ENCODE measurements at places on chromosomes 7 and 10.

GRCh38 chr7:92115821-92116220 lies 18.5 kb downstream of the CYP51A1 start:
- no peak for DNase-seq

DNA sequence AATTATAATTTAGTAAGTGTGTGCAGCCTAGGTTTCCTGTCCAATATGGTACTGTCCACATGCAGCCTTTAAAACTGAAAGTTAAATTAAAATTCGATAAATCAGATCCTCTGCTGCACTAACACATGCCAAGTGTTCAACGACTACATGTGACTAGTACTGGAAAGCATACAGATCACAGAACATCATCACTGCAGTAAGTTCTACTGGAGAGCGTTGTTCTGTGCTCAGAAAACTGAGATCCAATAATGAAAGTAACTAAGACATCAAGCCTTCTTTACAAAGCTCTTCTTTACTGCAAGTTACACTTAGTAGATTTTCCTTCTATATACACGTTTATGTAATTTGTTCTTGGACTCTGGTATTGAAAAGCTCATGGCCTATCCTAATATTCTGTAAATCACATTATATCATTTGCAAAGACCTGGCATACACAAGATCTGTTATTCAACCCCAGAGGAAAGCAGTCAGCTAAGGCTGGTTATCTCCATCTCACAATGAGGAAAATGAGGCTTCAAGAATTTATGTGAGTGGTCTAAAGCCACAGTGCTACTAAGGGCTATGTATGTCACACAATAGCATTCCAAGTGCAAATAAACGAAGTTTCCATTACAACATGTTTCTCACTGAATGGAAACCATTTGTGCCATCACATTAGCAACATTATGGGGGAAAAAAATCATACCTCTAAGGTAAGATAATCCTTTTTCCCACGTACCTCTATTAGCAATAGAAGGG lies 77.6 kb downstream of the VPS41 start:
- DNase-seq = no peak

DNA sequence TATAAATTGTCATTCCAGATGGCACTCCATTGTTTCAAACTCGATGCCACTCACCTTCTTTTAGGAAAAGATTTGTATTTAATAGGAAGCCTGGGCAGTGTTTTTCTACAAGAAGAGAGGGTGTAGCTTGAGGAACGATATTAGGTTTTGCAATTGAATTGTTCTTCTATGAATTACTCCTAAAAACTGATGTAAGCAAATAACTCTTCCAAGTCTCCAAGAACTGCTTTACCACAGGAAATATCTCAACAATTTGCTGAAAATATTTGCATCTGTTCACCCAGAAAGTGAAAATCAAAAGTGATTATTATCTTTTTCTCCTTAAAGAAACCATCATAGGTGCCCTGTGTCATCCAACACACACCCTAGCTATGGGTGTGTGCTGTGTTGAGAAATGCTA lies 261.3 kb upstream of the MEOX2 start:
- no peak for DNase-seq

DNA sequence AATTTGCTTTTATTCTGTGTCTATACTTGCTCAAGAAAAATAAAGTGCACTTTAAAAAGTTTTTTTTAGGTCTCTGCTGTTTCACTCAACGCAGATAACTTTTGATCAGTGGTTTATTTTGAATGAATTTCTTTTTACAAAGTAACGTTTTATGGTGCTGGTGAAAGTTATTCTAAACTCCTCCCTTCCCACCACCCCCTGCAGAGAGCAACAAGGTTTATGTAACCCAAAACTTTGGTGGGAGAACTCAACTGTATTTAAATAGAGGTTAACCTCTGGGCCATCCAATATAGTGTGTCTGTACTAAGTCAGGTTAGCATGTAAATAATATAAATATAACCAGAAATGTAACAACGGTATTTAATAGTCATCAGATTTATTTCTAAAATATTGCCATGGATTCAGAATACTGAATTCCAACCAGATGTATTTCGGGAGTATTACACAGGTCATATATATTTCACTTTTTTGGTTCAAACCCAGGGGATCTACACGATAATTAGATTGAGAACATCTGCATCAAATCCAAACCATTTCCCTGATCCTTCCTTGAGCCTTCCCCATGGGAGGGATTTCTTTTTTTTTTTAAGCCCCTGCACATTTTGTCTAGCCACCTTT lies 3.9 kb upstream of the CUX1 start:
- no peak for DNase-seq

DNA sequence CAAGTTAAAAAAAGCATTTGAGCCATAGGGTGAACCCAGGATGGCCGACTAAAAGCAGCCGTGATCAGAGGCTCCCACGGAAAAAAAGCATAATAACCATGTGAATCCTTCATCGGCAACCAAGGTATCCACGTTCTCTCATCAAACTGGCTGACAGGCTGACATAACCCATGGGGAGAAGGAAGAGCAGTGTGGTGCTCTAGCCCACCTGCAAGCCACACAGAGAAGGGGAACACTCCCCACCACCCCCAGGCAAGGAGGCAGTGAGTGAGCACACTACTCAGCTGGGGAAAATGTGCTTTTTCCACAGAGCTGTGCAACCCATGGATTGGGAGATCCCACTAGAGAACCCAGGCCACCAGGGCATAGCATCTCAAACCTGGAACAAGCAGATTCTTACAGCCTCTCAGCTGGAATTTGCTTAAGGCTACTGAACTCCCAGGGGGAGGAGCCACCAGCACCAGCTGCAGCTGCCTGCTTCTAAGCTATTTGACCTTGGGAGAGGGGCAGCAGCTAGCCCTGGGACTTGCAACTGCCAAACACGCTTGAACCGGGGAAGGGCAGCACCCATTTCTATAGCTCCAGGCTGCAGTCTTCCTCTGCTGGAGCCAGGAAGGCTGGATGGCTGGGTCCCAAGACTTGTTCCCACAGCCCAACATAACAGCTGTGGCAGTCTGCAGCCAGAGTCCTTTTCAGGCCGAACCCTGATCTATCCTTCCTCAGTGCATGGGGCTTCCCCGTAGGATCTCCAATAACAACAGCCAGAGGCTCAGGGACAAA lies 178.2 kb upstream of the NRG3 start:
- DNase-seq = no peak

DNA sequence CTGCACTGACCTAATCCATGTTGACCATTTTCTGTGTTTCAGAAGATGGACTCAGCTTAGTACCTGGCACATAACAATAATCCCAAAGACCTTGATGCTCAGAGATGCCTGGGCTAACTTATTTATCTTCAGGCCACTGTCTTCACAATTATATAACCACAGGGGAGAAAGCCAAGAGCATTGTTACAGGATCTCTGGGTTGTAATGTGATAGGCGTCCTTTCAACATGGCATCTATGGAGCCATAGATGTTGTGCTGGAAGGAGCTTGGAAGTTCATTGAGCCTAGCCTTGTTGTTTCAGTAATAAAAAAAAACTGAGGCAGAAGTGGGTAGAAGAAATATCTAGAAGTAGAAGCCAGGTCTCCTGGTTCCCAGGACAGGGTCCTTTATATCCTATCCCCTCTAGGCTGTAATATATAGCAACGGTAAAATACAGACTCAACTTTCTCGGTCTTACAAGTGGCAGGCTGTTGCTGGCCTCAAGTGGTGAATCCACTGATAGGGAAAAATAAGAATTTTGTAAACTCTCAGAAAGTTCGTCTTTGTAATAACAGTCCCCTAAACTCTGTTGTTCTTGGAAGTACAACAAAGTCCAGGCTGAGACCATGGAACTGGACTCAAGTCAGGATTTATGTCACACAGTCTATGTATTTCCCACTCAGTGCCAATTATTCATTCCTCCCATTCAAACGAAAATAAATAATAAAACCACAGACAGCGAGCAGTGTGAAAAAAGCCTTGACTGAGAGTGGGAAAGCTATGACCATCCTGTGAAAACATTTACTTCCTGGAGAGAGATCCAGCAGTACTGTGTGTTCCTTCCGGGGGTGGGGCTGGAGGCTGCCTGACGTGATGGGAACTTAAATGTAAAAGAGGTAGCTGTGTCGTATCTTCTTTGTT lies 277.6 kb downstream of the REEP3 start:
- DNase-seq = no peak

- DNase-seq = no peak
Observed at GRCh38 chr10:113019692-113020474, 69.8 kb downstream of the TCF7L2 start.

All from activated T-helper 1 cell treated with Interleukin-2 at 50 U/mL for 16 hours (primary cell).